ENCODE measurements at places on chromosomes 6 and 20.

- no peak for DNase-seq
Observed at GRCh38 chr20:49685809-49686208, 27.9 kb downstream of the B4GALT5 start.

- DNase-seq = no peak
Observed at GRCh38 chr6:24932832-24933231, 2.9 kb downstream of the RIPOR2 start.

DNA sequence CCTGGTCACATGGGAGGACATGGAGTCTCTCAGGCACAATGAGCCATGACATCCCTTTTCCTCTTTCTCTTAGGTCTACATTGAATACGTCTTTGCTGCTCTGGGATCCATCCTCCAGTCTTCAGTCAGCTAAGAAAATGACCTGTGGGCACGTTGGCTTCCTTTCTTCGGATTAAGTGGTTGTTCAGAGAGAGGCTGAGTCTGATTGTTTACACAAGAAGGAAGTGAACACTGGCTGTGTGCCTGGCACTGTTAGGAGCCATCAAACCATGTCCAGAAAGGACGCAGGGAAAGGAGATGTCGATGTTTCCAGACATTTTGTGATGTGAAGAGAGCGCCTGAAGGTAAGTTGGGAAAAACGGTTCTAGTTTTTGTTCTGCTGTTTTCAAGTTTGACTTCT is 309.9 kb upstream of the CDYL start:
- DNase-seq = no peak

DNA sequence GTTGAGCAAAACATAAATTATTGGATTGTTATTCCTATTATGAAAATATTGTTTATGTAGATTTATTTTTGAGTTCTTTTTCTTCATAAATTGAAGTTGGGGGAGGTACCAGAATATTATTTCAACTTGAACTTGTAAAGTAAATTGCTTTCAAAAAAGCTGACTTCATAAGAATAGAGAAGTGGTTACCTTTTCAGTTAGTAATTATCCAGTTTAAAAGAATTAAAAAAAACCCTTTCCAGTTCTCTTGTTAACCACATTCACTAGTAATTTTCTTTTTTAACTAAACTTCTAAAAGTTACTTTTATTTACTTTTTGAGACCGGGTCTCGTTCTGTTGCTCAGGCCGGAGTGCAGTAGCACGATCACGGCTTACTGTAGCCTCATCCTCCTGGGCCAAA is 124.3 kb downstream of the CDKAL1 start:
- no peak for DNase-seq

DNA sequence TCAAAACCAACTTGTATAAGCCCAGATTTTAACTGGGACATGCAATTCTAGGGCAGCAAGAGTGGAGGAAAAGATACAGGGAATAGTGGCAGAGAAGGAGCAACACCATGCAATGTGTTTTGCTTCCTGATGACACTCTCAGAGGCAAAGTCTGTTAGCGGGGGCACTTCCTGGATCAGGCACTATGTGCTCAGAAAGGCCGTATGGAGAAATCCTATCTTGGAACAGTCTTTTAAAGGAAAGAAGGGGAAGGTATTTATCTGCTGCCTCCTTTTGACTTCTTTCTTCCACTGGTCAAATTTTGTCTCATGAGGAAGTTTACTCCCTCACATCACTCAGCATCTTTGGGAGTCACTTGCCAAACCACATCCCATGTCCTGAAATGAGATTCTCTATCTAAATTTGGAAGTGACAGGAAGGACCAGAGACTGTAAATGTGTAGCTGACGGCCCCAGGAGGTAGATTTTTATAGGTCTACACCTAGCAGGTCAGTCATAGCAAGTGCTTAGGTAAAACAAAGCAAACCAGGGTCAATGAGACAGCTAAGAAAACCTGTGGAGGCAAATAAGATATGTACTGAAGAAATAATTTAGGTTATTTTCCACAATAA is 91.7 kb upstream of the ELOVL5 start:
- DNase-seq = no peak

DNA sequence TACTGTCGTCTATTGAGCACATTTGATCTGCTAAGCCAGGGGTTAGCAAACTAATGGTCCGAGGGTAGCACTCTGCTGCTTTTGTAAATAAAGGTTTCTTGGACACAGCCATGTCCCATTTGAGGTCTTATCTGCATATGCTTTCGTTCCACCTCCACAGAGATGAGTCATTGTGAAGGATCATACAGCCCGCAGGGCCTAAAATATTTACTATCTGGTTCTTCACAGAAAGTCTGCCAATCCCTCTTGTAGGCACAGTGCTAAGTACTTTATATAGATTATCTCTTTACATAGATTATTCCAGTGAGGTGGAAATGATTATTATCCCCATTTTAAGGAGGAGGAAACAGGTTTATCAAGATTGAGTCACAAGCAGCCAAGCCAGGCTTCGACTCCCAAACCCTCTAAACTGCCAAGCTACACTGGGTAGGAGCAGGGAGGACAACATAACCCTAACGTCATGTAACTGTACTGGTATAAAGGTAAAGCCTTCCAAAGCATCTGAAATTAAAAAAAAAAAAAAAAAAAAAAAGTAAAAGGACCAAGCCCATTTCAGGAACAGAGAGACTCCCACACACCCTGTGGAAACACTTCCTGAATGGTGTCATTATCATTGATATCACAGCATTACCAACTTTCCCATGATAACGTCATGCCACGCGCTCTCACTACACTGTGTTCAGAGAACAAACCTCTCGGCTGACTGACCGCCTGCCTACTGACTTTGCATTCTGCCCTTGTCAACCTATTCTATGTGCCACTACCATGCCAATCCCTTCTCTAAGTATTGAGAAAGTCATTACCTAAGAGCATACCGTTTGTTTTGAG is 101.0 kb downstream of the KIF16B start:
- peak; percentile 54 for DNase-seq

DNA sequence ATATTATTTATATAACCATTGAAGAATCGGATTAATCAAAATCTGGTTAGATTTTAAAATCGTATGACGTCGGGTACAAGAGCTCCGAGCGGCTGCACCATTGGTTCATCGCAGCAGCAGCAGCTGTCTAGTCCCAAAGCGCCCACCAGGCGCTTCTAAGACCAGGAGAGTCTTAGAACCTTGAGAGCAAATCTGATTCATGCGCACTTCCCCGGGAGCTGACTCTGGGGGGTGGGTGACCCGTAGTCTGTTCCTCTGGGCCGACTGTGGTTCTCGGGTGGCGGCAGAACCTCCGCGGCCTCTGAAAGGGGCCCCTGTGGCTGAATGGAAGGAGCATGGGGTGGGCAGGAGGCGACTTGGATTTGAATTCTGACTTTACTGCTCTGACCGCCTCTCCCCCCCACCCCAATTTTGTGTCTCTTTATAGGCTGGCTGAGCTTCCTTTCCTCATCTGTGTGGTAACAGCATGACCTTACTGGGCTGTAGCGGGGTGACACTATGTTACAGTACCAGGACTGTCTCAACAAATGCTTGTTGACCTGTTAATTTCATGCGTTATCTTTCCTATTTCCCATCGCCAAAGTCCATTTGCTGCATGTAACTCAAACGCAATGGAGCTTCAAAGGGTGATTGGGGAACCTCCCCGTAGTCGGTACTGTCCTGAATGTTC is 119.7 kb downstream of the RTN4IP1 start:
- peak; percentile 29 for DNase-seq

DNA sequence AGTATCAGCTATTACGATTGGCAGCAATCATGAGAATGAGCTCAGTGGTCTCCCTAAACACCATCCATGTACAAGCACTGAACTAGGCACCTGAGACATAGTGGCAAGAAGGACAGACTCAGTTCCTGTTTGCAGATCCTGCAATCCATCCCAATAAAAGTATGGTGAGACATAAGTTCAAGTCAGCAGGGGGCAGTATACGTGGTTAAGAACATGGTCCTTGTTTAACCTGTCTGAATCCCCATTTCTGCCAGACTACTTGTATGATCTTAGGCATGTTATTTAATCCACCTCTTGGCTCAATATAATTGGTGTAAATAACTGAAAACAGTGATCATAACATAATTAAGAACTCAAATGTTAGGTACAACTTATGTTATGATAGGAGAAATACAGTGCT is 33.2 kb upstream of the PNISR start:
- DNase-seq = peak; percentile 36

GRCh38 chr6:119035459-119035858 is 43.0 kb downstream of the FAM184A start:
- DNase-seq = no peak

GRCh38 chr6:144160431-144161005 is 10.2 kb downstream of the STX11 start:
- no peak for DNase-seq

DNA sequence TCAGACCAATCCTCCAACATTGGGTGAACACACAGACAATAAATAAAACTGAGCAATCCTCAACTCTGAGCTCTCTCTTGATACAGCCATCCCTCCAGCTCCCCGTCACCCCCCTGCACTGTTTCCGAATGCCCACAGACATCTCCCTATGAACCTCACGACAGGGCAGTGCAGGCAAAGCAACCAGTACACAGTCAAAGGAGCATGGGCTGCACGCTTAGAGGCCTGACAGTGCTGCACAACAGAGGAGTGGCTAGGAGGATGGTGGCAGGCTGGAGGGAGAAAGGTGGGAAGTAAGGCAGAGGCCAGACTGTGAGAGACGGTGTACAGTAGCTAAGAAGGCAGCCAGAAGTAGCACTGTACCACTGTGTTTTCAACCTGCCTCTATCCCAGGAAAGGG is 24.0 kb downstream of the FYN start:
- DNase-seq = no peak

- DNase-seq = peak; percentile 27
Observed at GRCh38 chr20:8155812-8156211, 23.7 kb downstream of the PLCB1 start.

DNA sequence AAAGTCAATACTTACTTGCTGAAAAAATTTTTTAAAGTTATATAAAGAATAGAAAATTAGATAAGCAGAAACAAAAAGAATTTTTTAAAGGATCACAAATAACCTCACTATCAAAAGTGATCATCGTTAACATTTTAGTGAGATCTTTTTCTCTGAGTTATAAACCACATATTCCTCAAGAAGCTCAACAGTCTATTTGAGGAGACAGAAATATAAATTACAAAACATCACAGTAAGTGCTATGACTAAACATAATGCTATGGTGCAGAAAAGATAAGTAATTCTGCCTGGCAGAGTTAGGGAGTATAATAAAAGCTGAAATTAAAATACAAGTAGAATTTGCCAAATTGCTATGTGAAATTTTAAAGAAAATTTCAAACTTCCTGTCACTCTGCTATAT is 226.7 kb downstream of the LMBRD1 start:
- no peak for DNase-seq

DNA sequence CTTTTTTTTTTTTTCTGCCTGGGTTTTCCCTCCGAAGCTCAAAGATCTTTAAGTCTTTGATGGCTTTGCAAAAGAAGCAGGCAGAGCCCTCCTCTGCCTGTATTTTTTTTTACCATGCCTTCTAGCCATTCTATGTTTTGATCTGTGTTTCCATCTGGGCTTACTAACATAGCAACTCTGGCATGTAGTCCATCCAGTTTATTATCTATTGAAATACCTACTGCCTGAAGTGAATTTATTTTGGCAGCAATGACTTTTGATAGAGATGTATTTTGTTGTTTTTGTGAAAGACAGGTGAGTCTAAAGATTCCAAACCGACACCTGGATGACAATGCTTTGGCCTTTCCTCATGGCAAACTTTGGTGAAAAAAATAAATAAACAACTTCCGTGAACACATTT is 1157.7 kb upstream of the MAP3K7 start:
- no peak for DNase-seq

- no peak for DNase-seq
Observed at GRCh38 chr20:53889411-53890148, 180.8 kb downstream of the BCAS1 start.

GRCh38 chr6:44024574-44025219 is 102.6 kb downstream of the MRPL14 start:
- DNase-seq = no peak
